ENCODE measurements at places on chromosomes 4 and X. TPM values are rescaled to one million over a fixed set of nuclear protein-coding genes. Genes with fewer than 3 reads are reported as not detected.

DNA sequence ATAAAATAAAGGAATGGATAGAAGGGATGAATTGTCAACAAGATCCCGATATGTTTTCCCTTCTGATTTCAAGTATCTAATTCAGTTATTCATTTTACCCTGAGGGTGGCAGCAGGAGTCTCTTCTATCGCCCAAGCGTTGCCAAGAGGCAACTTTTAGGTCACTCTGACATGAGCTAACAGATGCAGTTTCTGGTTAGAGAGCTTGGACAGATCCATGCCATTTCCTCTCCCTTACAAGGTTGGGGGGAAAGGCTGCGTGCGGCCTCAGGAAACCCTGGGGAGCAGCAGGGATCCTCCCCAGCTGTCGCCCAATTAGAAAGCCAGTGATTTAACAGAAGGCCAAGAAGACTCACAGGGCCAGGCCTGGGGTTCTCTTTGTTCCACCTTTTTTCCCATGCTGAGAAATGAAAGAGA lies 35.3 kb upstream of the WAS start:
- H3K4me3 ChIP-seq, result no peak overlapping the region
- H3K4me1 ChIP-seq, result no peaks in the 10 kb centered on the region
- no peak overlapping the region for H3K27ac ChIP-seq
- H3K27me3 ChIP-seq, result no peaks in the 10 kb centered on the region

GRCh38 chr4:24252121-24252520 lies 332.2 kb downstream of the DHX15 start:
- H3K27ac ChIP-seq, result no peak overlapping the region
- no peaks in the 10 kb centered on the region for H3K4me1 ChIP-seq
- no peaks in the 10 kb centered on the region for H3K36me3 ChIP-seq
- H3K27me3 ChIP-seq, result no peaks in the 10 kb centered on the region
- no peak overlapping the region for H3K4me3 ChIP-seq

- H3K36me3 ChIP-seq, result no peaks in the 10 kb centered on the region
- no peaks in the 10 kb centered on the region for H3K27me3 ChIP-seq
- no peaks in the 10 kb centered on the region for H3K4me1 ChIP-seq
- no peak overlapping the region for H3K4me3 ChIP-seq
Measured at GRCh38 chr4:130071746-130072145, 975.8 kb downstream of the C4orf33 start.

GRCh38 chr4:141402712-141403111 lies 182.0 kb downstream of the ZNF330 start:
- DNase-seq, result no peak
- no peaks in the 10 kb centered on the region for H3K36me3 ChIP-seq
- H3K4me3 ChIP-seq, result no peak overlapping the region
- no peaks in the 10 kb centered on the region for H3K27me3 ChIP-seq

GAGE12H gene
- not detected for total RNA-seq

SMIM31 gene
- total RNA-seq, result not detected

PGM2 gene
- 27.1 TPM for total RNA-seq

FRG2 gene
- not detected for total RNA-seq

MAGEA8 gene
- not detected for total RNA-seq

SPANXA2 gene
- not detected for total RNA-seq

FMR1NB gene
- total RNA-seq, result not detected

Data from natural killer cell (primary cell).